Bronchial epithelial cell (primary cell): ENCODE measurements at places on chromosomes 5 and 9. TPM values are rescaled to one million over a fixed set of nuclear protein-coding genes. Genes with fewer than 3 reads are reported as not detected.
A peak's percentile ranks its signal among the peaks of the same experiment; 100 is the strongest.

Gene KLF4
- total RNA-seq = 16.1 and 33.7 TPM in 2 replicates

DNA sequence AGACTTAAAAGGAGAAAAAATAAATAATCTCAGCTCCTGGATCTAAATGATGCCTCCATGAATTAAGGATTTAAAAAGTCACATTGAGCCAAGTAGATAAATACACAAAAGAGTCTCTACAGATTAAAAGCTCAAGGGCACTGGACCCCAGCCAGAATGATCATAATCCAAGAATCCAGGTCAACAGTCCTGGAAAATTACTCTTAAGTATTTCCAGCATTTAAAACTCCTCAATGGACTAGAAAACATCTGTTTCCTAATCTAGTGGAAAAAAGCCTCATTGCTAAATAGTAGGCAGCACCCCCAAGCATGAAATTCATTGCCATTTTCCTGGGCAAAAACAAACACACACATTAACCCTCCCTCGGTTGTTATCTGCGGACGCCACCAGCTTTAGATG is 96.8 kb downstream of the FRMD3 start:
- no peak for DNase-seq

DNA sequence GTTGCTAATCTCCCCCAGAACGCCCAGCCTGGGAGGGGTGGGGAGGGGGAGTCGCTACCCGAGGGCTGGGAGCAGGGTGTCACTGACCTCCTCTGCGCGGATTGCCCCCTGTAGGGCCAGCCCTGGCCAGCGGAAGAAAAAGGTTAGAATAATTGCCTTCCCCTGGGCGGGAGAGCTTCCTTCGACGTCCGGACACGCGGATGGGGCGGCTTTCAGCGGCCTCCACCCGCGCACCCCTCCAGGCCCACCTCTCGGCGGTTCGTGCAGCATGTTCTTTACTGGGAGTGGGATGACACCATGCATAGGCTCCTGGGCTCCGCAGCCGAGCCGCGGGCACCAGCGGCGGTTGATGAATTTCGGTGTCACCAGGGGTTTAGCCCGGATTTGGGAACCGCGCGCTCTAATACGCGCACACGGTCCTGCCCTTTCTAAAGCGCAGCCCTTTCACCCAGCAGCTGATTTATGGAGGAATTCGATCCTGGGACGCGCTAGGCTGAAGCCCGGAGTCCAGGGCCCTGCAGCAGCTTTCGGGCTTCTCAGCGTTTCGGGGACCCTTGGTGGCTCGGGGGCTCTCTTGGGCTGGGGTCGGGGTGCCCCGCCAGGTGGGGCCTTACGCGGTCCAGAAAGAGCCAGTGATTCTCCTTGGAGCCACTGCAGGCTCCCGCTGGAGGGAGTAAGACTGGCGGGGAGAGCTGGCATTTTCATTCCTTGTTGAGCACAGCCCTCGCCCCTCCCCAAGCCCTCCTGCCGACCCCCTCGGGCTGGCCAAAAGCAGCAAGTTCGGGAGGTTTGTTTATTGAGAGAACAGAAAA is 10.1 kb downstream of the LMX1B start:
- no peak for DNase-seq

- DNase-seq = peak; percentile 96
Observed at GRCh38 chr9:79026316-79026715, 545.4 kb upstream of the TLE4 start.

- DNase-seq = no peak
Observed at GRCh38 chr5:6731465-6732237, 18.4 kb downstream of the TENT4A start.

- no peak for DNase-seq
Observed at GRCh38 chr9:10438955-10439354, 173.8 kb downstream of the PTPRD start.
